ENCODE measurements at places on chromosomes 6 and 20. TPM values are rescaled to one million over a fixed set of nuclear protein-coding genes. Genes with fewer than 3 reads are reported as not detected.

Gene ELOVL2
- total RNA-seq = not detected

Gene ATP6V1G2
- total RNA-seq = 0.89 TPM

Gene UBE2J1
- total RNA-seq = 31.6 TPM

GRCh38 chr6:98463038-98464000, 371.1 kb upstream of the POU3F2 start:
- no peak overlapping the region for H3K4me3 ChIP-seq
- H3K4me1 ChIP-seq = no peaks in the 10 kb centered on the region
- no peaks in the 10 kb centered on the region for H3K27me3 ChIP-seq
- no peak overlapping the region for H3K27ac ChIP-seq
- H3K36me3 ChIP-seq = no peaks in the 10 kb centered on the region

- H3K4me3 ChIP-seq = no peak overlapping the region
- H3K36me3 ChIP-seq = no peaks in the 10 kb centered on the region
- H3K27ac ChIP-seq = no peak overlapping the region
- DNase-seq = no peak
Measured at GRCh38 chr20:49444553-49444990, 37.9 kb downstream of the KCNB1 start.

- no peaks in the 10 kb centered on the region for H3K4me1 ChIP-seq
- no peaks in the 10 kb centered on the region for H3K27me3 ChIP-seq
- H3K4me3 ChIP-seq = no peak overlapping the region
- no peaks in the 10 kb centered on the region for H3K36me3 ChIP-seq
Measured at GRCh38 chr6:113476937-113477839, 380.0 kb upstream of the MARCKS start.

DNA sequence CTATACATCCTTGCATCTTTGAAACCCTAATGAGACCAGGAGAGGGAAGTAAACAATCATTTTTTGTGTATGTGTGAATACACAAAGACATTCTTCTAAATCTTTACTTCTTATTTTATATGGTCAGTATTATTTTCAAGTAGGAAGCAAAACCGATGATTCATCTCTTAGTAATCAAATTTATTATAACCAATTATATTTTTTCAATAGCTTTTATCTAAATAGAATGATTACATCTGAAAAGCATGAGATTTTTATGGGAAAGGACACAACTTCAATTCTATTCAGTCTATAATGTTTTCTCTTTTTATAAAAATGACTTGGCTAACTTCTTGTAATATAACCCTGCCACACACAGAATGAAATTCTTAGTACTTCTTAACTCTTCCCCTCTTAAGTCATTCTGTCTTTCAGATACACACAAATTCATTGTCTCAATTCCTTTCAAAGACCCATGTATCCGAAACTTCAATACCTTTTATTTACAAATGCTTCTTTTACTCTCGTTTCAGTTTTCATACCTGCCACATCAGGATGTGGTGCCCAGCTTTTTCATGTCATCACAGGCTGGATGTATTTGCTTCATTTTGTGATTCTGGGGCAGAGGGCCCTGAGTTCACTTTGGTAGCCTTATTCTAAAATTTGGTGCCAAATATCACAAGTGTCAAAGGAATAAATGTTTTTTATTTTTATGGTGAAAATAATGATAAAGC, 227.0 kb downstream of the PHF3 start:
- H3K4me1 ChIP-seq = no peaks in the 10 kb centered on the region
- DNase-seq = no peak
- H3K36me3 ChIP-seq = no peaks in the 10 kb centered on the region
- no peaks in the 10 kb centered on the region for H3K27me3 ChIP-seq

- H3K4me1 ChIP-seq = no peaks in the 10 kb centered on the region
- H3K4me3 ChIP-seq = no peak overlapping the region
- H3K27me3 ChIP-seq = no peaks in the 10 kb centered on the region
- no peak for DNase-seq
- no peaks in the 10 kb centered on the region for H3K36me3 ChIP-seq
- no peak overlapping the region for H3K27ac ChIP-seq
Measured at GRCh38 chr6:154491567-154492470, 18.7 kb downstream of the CNKSR3 start.

- no peaks in the 10 kb centered on the region for H3K36me3 ChIP-seq
- H3K27ac ChIP-seq = no peak overlapping the region
- H3K4me3 ChIP-seq = no peak overlapping the region
- no peaks in the 10 kb centered on the region for H3K27me3 ChIP-seq
- H3K4me1 ChIP-seq = no peaks in the 10 kb centered on the region
Measured at GRCh38 chr6:120871416-120872261, 462.6 kb downstream of the TBC1D32 start.

GRCh38 chr6:109962271-109962670, 15.8 kb upstream of the GPR6 start:
- H3K27ac ChIP-seq = no peak overlapping the region
- H3K27me3 ChIP-seq = peaks cover under 1% of the 10 kb centered on the region
- no peaks in the 10 kb centered on the region for H3K4me1 ChIP-seq
- H3K36me3 ChIP-seq = no peaks in the 10 kb centered on the region
- no peak overlapping the region for H3K4me3 ChIP-seq

GRCh38 chr6:146884728-146885127, 286.0 kb downstream of the ADGB start:
- H3K4me1 ChIP-seq = no peaks in the 10 kb centered on the region
- no peak overlapping the region for H3K4me3 ChIP-seq
- H3K36me3 ChIP-seq = no peaks in the 10 kb centered on the region
- no peak overlapping the region for H3K27ac ChIP-seq
- no peak for DNase-seq

DNA sequence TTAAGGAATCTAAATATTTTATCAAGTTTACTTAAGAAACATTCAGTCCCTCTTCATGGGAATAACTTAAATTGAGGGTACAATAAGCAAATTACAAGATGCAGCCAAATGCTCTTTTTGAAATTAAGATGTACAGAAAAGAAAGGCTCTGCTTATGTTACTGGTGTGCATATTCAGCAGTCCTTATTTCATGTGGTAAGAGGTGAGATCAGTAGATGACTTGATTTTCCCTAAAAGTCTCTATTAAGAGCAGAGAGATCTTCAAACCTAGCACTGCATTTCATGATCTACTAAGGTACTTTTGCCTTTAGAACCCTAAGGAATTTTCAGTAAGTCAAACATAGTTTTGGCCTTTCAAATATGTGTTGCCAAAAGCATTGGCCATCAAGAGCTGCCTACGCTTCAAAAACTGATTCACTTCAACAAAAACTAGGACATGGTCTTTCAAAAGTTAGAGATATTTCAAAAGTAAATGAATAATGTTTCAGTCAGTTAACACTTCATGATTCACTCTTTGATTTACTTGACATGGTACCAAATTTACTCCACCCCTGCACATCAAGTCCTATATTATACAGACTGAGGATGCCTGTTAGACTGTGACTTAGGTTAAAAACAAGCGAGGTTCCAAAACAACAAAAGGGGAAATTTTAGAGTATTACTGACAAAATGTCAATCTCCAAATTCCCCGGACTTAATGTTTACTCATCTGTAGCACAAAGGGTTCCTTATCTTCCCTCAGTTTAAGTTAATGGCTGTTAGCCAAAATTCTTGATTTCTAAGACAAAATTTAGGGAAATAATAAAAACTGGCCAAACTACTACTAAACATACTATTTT, 19.2 kb downstream of the C6orf62 start:
- H3K27ac ChIP-seq = peak overlapping the region; percentile 71
- H3K4me3 ChIP-seq = no peak overlapping the region
- H3K36me3 ChIP-seq = peaks cover 42% of the 10 kb centered on the region
- H3K4me1 ChIP-seq = peaks cover 21% of the 10 kb centered on the region

DNA sequence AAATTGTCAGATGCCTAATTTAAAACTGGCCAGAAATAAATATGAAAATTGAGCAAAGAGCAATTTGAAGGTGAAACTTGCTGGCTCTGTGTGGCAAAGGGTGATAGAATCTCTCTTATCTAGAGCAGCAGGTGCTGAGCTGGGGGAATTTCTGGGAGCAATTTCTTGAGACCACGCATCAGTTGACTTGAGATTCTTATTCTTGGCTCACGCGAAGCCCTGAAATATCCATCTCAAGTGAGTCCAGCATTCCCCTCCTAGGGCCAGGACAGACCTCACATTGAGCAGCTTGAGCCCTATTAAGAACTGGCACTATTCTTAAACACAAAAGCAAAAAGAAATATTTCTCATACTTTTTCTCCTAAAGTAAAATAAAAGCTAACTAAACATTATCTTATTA, 66.3 kb downstream of the MAP7 start:
- DNase-seq = no peak
- no peak overlapping the region for H3K27ac ChIP-seq
- H3K4me1 ChIP-seq = no peaks in the 10 kb centered on the region
- peaks cover 16% of the 10 kb centered on the region for H3K27me3 ChIP-seq
- H3K4me3 ChIP-seq = no peak overlapping the region

- H3K4me1 ChIP-seq = no peaks in the 10 kb centered on the region
- no peak overlapping the region for H3K4me3 ChIP-seq
- H3K36me3 ChIP-seq = no peaks in the 10 kb centered on the region
Measured at GRCh38 chr6:147407571-147407970, 100.9 kb upstream of the SAMD5 start.

Measured in activated CD4-positive, alpha-beta T cell treated with anti-CD3 and anti-CD28 coated beads, Interleukin-2, amount 10 ng/mL, durations not matched to agents 24 days and 14 days (primary cell).